HCT116 (cell line): ENCODE measurements at places on chromosomes 16 and 17.

GRCh38 chr16:58495521-58496331, 4.2 kb upstream of the NDRG4 start:
- DNase-seq = no peak
- peaks cover 31% of the 10 kb centered on the region for H3K4me1 ChIP-seq
- H3K4me3 ChIP-seq = no peak overlapping the region
- H3K27ac ChIP-seq = no peak overlapping the region
- H3K36me3 ChIP-seq = no peaks in the 10 kb centered on the region

DNA sequence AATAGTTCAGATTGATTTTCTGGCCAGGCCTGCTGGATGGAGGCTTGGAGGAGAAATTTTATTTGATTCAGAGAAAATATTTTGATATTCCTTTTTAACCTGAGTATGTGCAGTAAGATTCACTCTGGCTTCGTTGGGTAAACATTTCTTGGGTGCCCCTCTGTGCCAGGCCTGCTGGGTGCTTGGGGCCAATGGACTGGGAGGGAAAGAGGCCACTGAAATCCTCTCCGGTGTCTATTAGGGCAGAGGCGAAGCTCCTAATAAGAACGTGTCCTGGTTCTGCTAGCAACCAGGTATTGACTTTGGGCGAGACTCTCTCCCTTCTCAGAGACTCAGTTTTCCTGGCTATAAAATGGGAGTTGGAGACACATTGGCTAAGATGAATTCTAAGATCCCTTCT, 122.5 kb downstream of the CYLD start:
- no peaks in the 10 kb centered on the region for H3K27me3 ChIP-seq
- no peak overlapping the region for H3K4me3 ChIP-seq
- H3K27ac ChIP-seq = no peak overlapping the region
- peaks cover 18% of the 10 kb centered on the region for H3K4me1 ChIP-seq
- H3K36me3 ChIP-seq = no peaks in the 10 kb centered on the region

GRCh38 chr17:30212750-30213149, 22.7 kb downstream of the SLC6A4 start:
- no peak overlapping the region for H3K4me3 ChIP-seq
- no peaks in the 10 kb centered on the region for H3K4me1 ChIP-seq
- H3K36me3 ChIP-seq = no peaks in the 10 kb centered on the region

GRCh38 chr16:75648265-75649076, 898 bp downstream of the TERF2IP start:
- peak overlapping the region; percentile 89 for H3K27ac ChIP-seq
- no peaks in the 10 kb centered on the region for H3K27me3 ChIP-seq
- H3K36me3 ChIP-seq = peaks cover 5% of the 10 kb centered on the region; the same call in 1 of the 2 replicates
- peak overlapping the region; percentile 94 for H3K4me3 ChIP-seq

DNA sequence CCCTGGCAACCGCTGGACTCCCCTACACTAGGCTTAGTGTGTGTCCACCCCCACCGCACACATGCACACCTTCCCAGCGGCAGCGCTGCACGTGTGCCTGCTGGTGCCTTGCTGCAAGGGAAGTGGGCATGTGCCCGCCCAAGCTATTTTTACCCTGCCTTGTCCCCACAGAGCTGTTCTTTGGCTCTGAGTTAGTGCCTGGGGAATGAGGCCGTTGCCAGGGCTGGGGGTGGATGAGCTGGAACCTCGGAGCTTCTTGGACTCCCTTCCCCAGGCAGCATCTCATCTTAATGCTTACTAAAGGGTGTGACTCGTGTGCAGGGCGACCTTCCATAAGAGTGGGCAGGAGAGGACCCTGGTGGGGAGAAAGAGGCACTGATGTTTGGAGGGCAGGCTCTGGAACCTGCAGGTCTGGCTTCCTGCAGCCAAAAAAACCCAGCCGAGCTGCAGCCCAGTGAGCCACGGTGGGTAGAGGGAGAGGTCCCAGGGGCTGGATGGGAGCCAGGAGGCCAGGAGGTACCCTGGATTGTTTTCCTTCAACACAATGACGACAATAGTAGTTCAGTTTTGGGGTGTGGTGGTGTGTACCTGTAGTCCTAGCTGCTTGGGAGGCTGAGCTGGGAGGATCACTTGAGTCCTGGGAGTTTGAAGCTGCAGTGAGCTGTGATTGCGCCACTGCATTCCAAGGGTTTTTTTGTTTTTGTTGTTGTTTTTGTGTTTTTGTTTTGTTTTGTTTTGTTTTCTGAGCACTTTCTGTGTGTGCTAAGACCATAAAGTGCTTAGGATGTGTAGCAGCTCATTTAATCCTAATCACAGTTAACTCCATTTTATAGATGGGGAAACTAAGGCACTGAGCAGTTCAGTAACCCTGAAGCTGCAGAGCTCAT, 119.1 kb downstream of the RAB11FIP4 start:
- H3K4me1 ChIP-seq = no peaks in the 10 kb centered on the region; the same call in 1 of the 2 replicates
- no peak overlapping the region for H3K27ac ChIP-seq
- H3K36me3 ChIP-seq = no peaks in the 10 kb centered on the region
- H3K4me3 ChIP-seq = no peak overlapping the region
- H3K27me3 ChIP-seq = no peaks in the 10 kb centered on the region

- no peaks in the 10 kb centered on the region for H3K36me3 ChIP-seq
- H3K27ac ChIP-seq = no peak overlapping the region
- no peak overlapping the region for H3K4me3 ChIP-seq
- peaks cover 15% of the 10 kb centered on the region for H3K27me3 ChIP-seq
- H3K4me1 ChIP-seq = no peaks in the 10 kb centered on the region
- no peak for DNase-seq
These were observed 259.0 kb upstream of the ZFHX3 start for GRCh38 chr16:73306901-73307413.

GRCh38 chr16:88926374-88926990, 50.5 kb downstream of the CBFA2T3 start:
- H3K27me3 ChIP-seq = no peaks in the 10 kb centered on the region
- H3K36me3 ChIP-seq = no peaks in the 10 kb centered on the region
- DNase-seq = peak; percentile 78
- peak overlapping the region; percentile 52 for H3K4me3 ChIP-seq
- H3K4me1 ChIP-seq = peaks cover 63% of the 10 kb centered on the region

GRCh38 chr17:35256629-35257028, 13.8 kb downstream of the SLFN5 start:
- peak; percentile 24 for DNase-seq
- H3K4me3 ChIP-seq = no peak overlapping the region
- peaks cover 6% of the 10 kb centered on the region; the same call in 1 of the 2 replicates for H3K27me3 ChIP-seq
- H3K4me1 ChIP-seq = peaks cover 36% of the 10 kb centered on the region
- no peaks in the 10 kb centered on the region for H3K36me3 ChIP-seq

DNA sequence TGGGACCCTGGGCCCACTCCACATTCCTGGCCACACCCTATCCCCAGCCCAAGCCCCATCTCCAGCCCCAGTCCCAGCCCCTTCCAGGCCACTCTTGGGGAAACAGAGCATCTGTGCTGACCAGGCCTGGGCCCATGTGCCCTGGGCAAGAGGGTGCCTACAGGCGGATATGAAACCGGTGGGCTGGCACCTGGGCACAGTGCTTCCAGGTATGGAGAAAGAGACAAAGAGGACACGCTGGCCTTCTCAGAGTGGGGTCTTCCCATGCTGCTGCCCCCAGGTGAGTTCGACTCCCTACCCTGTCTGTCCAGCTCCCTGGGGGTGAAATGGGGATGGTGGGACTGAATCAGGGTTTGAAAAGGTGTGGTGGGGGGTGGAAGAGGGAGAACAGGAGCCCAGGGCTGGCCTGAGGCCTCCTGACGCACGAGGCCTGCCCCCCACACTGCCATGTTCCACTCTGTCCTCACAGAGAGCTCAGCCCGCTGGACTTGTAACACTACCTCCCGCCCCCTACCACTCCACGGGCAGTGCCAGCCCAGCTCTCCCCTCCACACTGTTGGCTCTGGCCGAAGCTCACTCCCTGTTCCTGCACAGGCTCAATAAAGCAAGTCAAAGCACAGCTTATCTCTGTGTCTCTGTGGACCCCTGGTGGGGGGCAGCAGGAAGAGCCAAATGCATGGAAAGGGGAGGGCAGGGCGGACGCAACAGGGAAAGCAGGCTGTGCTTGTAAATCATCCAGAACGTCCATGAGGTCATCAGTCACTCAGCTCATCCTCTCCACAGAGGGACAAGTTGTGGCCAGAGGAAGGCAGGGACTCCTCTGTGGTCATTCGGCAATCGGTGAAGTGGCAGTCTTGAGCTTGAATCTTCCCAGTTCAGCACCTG, 71.1 kb upstream of the TMEM97 start:
- H3K27me3 ChIP-seq = no peaks in the 10 kb centered on the region
- no peak overlapping the region for H3K4me3 ChIP-seq
- no peak overlapping the region for H3K27ac ChIP-seq
- H3K36me3 ChIP-seq = no peaks in the 10 kb centered on the region
- peaks cover 19% of the 10 kb centered on the region for H3K4me1 ChIP-seq

- no peak overlapping the region for H3K4me3 ChIP-seq
- DNase-seq = no peak
- H3K27me3 ChIP-seq = no peaks in the 10 kb centered on the region
These were observed 7.5 kb upstream of the NFATC2IP start for GRCh38 chr16:28943281-28943680.
